GM04504 (cell line): ENCODE measurements at places on chromosomes 16 and 17.

DNA sequence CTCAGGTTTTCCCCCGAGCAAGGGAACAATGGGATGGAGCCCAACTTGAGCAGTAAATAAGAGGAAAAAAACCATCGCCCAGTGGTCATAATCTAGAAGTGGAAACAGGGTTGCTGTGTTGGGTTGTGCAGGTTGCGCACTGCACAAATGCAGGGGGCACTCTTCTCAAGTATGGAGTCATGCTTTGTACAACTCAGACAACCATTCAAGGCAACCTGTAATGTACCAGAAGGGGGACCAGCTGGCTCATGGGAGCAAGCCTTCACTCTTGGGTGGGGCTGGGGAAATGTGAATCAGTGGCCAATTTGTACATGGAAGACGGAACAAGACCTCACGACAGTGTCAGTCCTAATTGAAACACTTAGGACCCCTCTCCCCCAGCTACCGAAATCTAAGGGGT, 23.9 kb upstream of the LITAF start:
- no peak for DNase-seq

DNA sequence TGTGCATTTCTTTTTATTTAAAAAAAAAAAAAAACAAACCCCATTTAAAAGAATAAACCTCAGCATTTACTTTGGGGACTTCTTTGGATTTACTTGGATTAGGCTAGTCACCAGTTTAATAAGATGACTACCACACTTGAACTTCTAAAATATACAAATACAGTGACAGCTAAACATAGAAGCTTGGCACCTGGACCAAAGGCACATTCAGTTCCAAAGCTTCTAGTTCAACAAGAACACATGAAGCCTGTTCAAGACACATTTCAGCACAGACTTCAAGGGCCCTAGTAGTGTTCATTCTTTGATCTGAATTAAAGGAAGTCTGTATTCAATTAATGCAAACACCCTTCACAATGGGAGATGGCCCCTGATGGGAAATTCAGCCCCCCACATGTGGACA, 11.6 kb upstream of the ROGDI start:
- DNase-seq, result no peak

DNA sequence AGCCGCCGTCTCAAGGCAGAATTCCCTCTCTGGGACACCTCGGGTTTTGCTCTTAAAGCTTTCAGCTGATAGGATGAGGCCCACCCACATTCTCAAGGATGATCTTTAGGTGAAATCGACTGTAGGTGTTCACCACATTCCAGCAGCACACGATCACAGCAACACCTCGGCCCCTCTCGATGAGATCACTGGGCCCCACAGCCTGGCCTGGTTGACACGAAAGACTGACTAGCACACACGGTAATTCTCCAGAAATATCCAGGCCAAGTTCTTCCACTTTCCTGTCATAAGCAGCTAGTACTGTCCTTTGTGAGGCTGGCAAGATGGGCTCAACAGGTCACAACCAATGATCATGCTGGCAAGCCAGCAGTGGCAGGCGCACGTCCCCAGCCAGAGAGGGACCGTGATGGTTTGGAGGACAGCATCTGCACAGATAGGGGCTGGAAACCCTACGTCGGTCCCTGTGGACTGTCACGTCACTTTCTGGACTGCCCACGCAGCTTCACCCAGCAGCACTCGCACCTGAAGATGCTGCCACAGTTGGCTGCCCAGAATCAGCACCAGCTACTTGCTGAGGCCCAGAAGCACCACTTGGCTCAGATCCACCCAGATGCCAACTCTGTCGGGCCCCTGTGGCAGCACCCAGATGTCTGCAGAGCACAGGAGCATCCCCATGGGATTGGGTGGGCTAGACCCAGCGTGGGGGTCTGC, 17.4 kb downstream of the TMC6 start:
- no peak for DNase-seq

DNA sequence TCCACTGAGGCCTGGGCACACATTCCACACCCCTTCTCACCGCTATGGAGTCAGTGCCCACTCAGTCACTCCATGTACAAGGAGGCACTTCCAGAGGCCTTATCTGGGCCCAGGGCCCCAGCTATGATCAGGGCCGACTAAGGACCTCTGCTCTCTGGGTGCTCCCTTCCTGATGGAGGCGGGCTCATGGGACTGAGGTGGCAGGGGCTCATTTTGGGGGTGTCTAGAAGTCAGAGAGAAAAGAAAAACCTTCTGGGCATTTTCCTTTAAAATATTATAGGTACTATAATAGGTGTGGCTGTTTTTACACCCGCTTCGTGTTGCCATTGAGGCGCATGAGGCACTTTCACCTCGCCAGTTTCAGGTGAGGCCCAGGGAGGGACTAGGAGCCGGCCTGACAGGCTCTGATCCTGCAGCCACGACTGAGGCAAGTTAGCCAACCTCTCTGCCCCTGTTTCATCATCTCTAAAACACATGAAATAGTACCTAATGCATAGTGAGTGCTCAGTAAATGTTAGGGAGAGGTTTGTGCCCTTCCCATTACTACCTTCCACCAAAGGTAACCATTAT, 14.4 kb downstream of the B9D1 start:
- DNase-seq, result no peak

GRCh38 chr17:28267720-28268609, 51.0 kb upstream of the TMEM97 start:
- no peak for DNase-seq

GRCh38 chr17:47705536-47706530, 11.9 kb downstream of the TBKBP1 start:
- no peak for DNase-seq

- DNase-seq, result no peak
Observed at GRCh38 chr17:62690168-62690897, 62.9 kb downstream of the MRC2 start.
